ENCODE measurements at places on chromosomes 3 and 15.

DNA sequence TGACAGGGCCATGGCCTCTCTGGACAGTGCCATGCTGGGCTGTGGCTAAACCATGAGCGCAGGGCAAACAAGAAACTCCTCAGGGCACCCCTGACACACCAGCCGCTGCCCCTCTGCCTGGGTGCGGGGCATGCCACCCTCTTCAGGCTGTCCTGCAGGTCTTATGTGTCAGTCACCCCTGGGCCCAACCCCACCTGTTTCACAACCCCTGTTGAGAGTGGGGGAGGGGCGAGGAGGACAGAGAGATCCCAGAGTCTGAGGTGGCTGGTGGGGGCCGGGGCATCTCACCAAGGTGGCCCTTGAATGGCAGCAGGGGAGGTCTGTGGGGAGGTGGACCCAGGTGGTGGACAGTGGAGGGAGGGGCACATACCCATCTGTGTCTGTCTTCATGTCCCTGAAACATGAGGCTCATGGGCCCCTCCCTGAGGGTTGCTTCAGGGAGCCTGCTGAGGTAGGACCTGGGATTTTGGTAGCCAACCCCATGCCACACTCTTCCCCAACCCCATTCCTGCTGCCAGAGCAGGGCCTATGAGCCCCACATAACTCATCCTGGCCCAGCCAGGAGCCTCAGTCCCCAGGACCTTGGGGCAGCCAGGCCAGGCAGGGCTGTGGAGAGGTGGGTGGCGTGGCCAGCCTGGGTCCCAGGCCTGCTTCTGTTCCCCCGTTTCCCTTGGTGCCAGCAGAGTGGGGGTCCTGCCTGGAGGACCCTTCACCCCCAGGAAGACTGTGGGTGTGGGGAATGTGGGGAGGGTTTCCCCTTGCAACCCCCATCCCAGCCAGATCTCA, 1.7 kb upstream of the STAB1 start:
- DNase-seq, result no peak

- DNase-seq, result peak; percentile 71
These were observed 11.8 kb downstream of the ANAPC13 start for GRCh38 chr3:134473868-134474546.

GRCh38 chr3:189512039-189512438, 119.2 kb upstream of the TP63 start:
- DNase-seq, result no peak

DNA sequence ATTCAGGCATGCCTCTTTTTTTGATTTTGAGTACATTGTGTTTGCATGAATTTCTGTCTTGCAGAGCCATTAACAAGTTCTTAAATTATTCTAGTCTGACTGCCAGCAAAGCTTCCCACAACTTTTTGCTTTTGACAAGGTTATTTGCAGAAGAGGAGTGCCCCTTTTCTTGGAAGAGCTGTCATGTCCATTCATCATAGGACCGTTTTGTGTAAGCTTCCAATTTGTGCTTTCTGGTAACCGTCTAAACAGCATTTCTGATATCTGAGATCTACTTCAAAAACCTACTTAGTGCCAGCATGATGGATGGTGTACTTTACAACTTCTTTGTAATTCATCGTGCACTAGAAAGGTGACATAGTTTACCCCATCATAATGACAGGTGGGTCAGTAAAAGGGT, 379.7 kb downstream of the NAALADL2 start:
- DNase-seq, result no peak

- DNase-seq, result no peak
These were observed 98.5 kb downstream of the SST start for GRCh38 chr3:187571701-187572100.

DNA sequence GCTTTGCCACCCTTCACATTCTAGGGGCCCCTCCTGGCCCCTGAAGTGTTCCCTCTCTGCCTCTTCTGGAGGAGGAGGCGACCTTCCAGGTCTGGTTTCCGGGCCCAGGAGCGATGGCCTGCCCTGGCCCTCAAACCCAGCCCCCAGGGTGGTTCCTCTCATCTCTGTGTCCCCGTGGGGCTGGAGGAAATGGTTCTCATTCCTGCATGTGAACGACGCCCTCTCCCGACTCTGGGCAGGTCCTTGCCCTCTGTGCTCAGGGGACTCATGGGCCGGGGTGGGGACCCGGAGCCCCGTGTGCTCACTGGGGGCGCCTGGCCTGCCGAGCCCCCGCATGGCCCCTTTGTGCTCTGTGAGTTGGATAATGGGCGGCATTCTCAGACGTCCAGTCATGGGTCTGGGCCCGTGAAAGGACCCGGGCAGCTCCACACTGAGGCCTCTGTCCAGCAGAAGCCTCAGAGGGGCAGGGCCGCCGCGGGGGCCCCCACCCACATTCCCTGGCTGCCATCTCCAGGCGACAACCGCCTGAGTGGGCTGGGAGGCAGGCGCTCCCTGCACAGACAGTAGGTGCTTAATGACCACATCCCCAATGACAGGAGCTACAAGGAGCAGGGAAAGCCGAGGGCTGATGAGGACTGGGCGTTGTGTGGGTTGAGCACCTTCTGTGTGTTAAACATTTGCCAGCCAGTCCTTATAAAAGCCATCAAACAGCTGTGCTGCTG, 5.5 kb upstream of the PLXND1 start:
- no peak for DNase-seq

- DNase-seq, result no peak
These were observed 130.3 kb downstream of the THSD4 start for GRCh38 chr15:71245588-71245987.

GRCh38 chr3:123082370-123083065, 15.7 kb downstream of the PDIA5 start:
- DNase-seq, result no peak

GRCh38 chr3:126621171-126621570, 33.8 kb downstream of the TXNRD3 start:
- DNase-seq, result no peak

- no peak for DNase-seq
These were observed 88.8 kb upstream of the RARB start for GRCh38 chr3:25339225-25339624.

DNA sequence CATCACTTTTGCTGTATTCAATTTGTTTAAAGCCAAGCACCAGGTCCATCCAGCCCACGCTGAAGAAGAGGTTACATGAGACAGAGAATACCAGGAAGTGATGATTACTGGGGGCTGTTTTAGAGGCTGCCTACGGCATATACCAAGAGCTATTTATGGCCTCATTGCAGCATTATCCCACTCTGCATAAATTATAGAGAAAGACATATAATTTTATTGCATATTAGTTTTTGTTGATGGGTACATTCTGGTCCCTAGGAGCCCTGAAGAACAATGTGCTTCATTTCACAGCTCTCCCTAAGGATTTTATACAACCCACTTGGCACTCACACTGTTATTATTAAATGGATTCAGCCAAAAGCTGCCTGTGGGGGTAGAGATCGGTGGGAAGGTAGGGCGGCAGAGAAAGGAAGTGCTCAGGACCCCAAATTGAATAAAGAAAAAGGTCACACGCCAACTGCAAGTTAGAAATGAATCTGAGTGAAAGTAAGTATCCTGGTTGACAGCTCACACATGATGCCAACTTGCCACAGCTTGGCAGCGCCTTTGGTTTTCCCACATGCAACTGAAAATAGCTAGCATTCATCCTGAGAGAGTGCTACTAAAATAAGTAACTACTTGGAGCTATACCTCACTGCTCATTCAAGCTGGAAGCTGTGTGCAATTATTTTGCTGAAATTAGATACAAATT, 73.7 kb downstream of the CCNL1 start:
- DNase-seq, result no peak

- no peak for DNase-seq
These were observed 823.0 kb downstream of the CADM2 start for GRCh38 chr3:85781806-85782205.

DNA sequence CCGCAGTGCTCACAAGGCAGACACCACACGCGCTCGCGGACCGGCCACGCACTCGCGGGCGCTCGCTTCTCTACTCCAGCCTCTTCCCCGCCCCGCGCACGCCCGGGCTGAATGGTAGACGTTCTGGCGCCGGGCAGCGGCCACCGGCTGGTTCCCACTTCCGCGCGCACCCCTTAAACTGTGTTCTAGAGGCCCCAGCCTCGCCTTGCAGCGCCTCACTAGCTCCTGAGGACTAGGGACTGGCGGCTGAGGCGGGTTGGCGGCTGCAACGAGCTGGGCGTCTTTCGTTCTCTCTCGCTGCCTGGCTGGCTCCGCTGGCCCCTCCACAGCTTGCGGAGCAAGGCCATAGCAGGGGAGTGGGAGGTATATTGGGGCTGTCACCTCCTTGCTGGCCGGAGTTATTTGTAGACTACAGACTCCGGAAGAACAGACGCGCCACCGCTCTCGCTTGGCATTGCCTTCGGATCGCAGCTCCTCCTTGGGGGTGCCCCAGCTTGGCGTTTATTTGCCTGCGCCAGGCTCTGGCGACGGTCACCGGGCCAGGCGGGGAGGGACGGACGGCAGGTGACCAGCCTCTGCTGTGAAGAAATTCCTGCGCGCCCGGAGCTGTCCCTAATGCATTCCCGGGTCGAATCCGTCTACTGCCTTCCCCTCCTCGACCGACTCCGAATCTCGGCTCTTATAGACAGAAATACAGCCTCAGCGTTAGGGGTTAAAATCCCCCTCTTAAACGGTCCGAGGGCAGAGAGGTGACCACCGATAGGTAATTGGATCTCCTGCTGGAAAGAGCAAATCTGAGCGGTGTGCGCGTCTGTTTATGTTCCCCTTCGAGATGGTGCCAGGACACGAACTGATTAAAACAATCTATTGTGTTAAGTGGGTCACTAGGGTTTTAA, 1.3 kb downstream of the GREM1 start:
- DNase-seq, result peak; percentile 14

DNA sequence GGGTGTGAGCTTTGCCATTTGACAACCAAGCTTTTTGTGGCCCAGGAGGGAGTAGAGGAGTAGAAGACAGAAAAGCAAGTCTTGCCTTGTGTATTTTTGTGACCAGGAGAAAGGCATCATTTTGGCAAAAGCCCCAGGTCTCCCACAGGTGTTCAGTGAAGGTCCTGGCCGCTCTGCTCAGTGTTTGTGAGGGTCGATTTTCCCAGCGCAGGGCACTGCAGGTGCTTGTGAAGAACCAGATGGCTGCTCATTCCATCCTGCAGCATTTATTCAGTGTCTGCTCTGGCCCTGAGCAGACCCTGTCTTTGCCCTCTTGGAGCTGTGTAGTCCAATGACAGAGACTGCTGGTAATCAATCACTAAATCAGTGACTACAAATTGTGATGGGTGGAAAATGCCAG, 19.5 kb downstream of the TRAK1 start:
- no peak for DNase-seq

DNA sequence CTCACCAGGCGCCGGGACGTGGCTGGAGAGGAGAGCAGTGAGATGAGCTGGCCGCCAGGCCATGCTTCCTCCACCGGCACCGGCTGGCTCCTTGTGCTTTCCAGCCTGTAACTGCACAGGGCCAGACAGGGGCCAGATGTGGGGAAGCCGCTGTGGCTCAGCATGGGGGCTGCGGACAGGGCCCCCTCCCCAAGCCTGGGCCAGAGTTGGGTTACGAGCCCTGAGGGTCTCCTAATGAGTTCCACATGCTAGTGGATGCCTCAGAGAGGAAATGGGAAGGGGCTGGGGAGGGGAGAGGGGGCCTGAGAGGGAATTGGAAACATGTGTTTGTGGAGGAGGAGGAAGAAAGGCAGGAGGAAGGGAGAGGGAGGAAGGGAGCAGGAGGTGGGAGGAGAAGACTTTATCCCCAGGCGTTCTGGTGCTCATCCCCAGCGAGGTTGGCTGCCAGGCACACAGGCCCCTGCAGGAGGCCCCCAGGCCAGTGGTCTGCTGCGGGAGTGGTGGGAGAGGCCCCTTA, 11.7 kb upstream of the DUSP7 start:
- no peak for DNase-seq

DNA sequence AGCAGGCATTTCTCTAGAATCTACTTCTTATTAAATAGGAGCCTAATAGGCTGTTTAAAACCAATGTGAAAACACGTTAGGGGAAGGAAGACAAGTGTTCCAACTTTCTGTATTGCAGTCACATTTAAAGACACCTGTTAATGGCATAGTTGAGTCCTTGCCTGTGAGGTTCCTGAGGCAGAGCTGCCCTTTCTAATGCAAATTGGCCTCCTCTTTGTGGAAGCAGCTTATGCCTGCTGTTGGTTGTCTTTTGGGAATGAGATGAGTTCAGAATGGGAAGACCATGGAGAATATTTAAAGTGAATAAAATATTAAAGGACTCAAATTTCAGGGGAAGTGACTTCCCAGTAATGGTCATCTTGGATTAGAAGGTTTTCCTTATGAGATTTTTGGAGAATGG, 51.2 kb downstream of the NEK11 start:
- DNase-seq, result no peak

GRCh38 chr3:188241883-188242282, 87.9 kb downstream of the LPP start:
- no peak for DNase-seq

DNA sequence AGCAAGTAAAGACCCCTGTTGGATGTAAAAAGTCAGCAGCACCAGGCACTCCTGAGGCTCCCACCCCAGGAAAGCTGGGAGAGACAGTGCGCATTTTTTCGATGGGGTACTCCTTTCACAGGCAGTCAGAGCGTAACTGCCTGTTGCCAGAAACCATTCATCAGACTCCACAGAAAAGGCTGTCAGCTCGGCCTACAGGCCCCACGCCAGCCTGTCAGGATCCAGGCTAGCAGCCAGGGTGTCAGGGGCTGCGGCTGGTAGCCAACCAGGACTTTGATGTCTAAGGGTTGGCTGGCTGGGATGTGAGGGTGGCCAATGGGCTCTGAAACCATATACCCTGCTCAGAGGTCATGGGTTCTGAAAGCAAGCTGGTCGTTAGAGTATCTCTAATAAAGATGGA, 164.5 kb downstream of the WNT5A start:
- DNase-seq, result no peak

DNA sequence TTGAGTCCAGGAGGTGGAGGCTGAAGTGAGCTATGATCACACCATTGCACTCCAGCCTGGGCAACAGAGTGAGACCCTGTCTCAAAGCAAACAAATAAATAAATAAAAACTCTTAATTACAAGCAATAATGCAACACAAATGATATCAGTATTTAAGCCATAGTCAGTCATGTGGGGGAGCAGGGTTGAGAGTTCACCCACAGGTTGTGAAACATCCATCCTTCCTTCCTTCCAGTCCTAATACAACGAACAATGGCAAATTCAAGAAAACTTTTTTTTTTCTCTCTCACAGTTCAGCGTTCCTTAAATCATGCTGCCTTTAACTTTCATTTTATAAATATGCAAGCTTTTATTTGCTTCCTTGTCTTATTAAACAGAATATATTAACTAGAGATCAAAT, 24.1 kb downstream of the ZNF592 start:
- DNase-seq, result no peak

- DNase-seq, result no peak
These were observed 40.6 kb downstream of the ASB7 start for GRCh38 chr15:100642950-100643338.

DNA sequence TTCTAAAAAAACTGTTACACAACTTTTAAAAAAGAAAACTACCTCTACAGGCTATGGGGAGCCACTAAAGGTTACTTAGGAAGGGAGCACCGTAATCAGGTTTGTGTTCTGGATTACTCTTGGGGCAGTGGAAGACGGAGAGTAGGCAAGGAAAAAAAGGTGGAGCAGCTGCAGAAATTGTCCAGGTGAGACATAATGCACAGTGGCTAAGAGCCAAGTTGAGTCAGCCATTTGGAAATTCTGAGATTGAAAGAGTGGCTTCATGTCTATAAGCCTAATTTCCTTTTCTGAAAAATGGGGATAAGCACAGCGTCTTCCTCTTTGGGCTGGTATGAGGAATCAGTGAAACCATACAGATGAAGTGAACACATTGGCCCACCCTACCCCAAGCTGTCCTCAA, 195.2 kb downstream of the CADPS start:
- DNase-seq, result no peak
